ENCODE measurements at places on chromosomes 3 and 15. TPM values are rescaled to one million over a fixed set of nuclear protein-coding genes. Genes with fewer than 3 reads are reported as not detected.

The AMIGO3 gene
- total RNA-seq = 1.2 TPM

GRCh38 chr15:94042180-94042928 is 189.0 kb upstream of the MCTP2 start:
- DNase-seq = no peak

DNA sequence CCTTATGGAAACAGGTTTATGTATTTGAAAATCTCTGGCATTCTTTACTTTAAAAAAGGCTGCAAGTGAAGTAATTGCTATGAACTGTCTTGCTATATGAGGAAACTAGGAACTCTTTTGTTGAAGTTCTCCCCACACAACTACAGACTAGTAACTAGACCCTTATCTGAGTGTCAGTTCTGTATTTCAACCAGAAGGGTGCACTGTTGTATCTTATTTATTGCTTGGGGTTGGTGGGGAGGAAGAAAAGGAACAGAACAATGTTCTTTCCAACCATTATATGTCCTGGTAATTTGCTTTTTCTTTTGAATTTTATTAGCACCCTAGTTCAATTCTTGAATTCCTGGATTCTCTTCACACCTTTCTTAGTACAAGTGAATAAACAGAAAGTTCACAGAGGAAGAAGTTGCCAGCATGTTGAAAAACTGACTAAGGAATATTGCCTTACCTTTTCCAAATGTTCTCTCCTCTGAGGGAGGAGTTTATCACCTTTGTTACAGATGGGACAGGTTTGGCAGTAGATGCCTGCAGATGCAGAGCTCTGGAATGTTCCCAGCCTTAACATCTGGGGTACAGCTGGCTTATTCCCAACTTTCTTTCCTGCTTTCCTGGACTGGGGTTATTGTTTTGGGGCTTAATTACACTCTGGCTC is 162.4 kb upstream of the CFAP20DC start:
- DNase-seq = no peak

DNA sequence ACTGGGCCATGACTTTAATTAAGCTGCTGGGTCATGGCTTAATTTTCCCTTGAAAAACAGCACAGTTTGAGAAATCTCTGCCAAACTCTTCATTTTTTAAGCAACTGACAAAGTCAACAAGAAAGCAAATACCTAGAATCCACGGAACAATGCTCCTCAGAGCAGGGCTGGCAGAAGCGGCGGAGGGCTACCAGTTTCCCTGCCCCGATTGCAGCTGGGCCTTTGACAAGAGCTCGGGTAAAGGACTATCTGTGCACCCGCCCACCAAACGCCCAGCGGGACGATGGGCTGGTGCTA is 1.2 kb downstream of the GOLIM4 start:
- no peak for DNase-seq

- peak; percentile 57 for DNase-seq
These were observed 172.6 kb upstream of the UMPS start for GRCh38 chr3:124557433-124558232.

Data from adrenal gland (tissue), 19 donors.